ENCODE measurements at places on chromosomes 1 and 21.

DNA sequence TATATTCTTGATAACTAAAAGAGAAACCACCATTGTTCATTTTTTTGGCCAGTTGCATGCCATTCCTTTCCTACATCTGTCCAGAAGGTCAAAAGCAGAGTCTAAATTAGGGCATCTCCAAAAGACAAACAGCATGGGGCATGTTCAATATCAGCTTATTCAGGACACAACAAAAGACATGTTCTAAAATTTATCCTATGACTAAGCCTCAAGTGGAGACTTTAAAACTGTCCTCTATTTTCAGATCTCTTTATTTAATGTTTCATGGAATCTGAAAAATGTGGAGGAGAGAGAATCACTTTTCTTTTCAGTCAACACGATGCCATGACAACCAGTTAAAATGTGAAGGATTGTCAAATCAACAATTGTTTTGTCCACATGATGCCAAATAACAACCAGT lies 303.4 kb upstream of the PRMT6 start:
- DNase-seq = no peak

- no peak for DNase-seq
Measured at GRCh38 chr1:14138687-14139086, 438.7 kb downstream of the PRDM2 start.

- DNase-seq = no peak
Measured at GRCh38 chr1:179856296-179856695, 21.3 kb downstream of the TOR1AIP2 start.

- DNase-seq = no peak
Measured at GRCh38 chr21:39685991-39686390, 59.0 kb upstream of the IGSF5 start.

DNA sequence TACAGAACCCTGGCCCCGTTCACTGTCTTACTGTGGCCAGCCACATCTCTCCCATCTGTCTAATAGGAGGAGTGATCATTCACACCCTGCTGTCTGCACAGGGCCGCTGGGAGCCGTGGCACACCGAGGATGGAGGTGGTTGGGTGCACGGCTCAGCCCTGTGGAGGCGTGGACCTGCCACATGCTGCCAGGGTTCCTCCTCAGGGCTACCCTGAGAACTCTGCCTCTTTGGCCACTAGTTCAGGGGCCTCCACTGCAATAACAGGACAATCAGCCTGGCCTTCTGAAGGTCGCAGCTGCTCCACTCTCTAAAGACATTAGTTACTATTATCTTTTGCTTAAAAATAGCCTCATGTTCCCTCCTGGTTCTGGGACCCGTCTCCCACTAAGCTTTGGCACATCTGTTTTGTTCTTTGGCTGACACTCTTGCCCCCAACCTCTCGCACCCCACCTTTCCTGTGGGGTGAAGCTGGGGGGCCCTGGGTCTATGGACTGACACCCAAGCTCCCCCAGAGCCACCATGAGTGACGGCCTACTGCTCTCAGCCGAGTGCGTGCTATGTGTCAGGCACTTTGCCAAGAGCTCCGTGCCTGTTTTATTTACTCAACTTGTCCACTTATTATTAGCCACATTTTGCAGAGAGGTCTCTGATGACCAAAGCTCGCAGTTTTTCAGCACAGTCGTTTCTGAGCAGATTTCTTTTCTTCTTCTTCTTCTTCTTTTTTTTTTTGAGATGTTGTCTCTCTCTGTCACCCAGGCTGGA lies 66.3 kb downstream of the ARHGEF10L start:
- no peak for DNase-seq

DNA sequence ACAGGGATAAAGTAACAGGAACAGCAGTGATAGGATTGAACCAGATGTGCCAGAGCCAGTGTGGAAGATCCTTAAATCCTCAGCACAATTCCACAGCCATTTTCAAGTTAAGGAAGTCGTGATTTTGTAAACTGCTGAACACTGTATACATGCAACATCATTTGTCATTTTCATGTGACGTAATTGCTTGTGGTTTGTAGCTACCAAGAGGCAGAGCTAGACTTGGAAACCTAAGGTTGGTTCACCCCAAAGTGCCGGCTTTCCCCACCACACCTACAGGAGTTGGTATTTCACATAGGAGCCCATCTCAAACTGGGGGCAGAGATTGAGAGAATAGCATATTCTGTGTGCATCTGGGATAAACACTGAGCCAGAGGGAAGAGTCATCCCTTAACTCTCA lies 113.9 kb downstream of the CAPN8 start:
- DNase-seq = no peak
